OCI-LY7 (cell line): ENCODE measurements at places on chromosomes 3 and 15.

DNA sequence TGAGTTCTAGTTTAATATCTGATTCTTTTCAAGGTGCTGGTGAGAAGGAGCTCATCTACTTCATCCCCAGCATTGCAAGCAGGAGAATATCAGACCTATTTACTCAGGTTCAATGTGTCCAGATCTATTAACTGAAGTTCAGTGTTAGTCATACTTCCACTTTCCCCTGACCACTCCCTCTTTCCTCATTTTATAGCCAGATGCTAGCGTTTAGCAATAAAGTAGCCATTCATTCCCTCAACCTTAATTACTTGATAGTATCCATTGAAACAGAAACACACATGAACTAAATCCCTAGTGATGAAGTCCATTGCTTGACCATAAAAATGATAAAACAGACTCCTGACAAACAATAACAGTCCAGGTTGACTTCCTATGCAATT lies 60.0 kb downstream of the RPL22L1 start:
- no peak for DNase-seq

GRCh38 chr3:72452745-72453144 lies 395.5 kb downstream of the SHQ1 start:
- no peak for DNase-seq

GRCh38 chr3:42099020-42099765 lies 8.0 kb downstream of the TRAK1 start:
- DNase-seq, result no peak

GRCh38 chr3:11641683-11642430 lies 1.9 kb downstream of the VGLL4 start:
- peak; percentile 49 for DNase-seq

DNA sequence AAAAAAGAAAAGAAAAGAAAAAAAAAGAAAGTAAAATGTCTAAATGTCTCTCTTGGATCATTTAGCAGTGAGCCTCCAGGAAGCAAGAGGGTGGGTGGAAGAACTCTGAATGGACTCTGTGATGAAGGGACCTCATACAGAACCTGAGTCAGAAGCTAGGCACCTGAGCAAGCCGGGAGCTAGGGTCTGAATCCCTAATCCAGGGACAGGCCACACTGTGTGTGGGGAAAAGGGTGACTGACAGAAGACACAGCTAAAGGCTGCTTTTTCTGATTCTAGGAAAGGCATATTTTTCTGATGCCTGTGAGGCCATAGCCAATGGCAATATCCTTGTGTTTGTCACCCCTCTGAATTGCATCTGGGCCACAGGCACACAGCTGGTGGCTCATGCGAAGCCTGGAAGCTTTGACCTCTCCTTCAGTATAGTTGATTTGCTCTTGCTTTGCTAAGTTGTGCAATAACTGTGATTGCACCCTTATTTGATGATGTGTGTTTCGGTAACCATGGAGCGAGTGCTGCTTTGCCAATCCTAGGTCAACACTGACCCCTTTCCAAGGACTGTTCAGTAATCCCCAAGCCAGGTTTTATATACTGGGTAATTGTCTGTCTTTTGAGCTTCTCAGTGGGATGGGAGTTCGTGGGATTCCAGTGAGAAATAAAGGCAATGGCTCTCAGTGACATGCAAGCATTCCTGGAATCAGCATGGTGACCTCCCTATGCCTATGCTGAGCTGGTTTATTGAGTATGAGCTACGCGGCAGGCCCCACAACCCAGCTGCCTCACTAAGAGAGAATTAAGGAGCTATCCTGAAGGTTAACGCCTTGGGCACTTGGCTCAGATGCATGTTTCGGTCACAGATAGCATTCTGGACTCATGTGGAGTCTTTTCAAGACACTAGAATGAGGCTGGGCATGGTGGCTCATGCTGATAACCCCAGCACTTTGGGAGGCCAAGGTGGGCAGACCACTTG lies 49.0 kb upstream of the OSBPL11 start:
- DNase-seq, result no peak

- no peak for DNase-seq
Observed at GRCh38 chr3:141076036-141076773, 25.1 kb downstream of the SPSB4 start.

DNA sequence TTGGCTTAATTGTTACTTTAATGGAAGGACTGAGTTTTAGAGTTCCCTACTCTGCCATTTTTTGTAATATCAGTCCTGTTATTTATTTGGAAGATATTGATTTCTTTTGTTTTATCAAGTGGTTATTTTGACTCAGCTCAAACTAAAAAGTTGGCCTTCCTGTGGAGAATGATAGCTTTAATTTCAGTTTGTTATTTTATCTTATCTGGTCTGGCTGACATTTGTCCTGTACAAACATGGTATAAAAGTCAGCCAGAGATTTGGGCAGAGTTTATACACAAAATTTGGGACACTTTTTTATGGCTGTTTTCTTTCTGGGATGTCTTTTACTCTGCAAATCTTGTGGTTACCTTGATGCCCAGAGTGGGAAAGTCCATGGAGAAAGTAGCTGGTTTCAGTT lies 41.4 kb upstream of the DNAJC19 start:
- no peak for DNase-seq

DNA sequence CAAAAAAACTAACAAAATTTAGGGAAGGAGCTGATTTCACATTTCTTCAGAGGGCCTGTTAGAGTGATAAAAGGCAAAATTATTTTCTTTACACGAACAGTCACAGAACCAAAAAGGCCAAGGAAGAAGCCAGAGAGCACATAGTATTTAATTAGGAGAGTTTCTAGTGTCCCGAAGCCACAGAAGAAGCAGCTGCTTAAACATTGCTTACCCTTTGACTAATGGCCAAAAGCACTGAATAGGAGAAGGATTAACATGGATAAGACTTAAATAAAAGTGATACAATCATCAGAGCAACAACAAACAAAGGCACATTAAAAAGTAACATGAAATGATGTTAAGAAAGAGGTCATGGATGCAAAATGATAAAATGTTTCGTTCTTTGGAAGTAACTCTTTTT lies 98.6 kb downstream of the CHL1 start:
- no peak for DNase-seq

DNA sequence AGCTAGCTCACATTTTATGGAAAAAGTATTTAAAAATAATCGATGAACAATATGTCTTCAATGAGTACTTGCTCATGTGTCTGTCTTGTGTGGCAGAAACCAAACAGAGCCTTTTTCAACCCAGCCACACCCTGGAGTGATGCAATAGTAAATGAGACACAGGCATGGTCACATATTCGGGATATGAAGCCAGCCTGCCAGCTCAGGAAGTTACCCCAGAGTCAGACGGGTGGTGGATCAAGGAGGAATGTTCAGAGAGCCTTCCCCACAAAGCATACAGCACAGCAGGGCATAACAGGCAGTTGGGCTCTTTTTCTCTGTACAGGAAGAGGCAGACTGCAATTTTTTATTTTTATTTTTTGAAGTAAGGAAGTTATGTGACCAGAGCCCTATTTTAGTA lies 27.3 kb downstream of the LARP6 start:
- DNase-seq, result no peak

DNA sequence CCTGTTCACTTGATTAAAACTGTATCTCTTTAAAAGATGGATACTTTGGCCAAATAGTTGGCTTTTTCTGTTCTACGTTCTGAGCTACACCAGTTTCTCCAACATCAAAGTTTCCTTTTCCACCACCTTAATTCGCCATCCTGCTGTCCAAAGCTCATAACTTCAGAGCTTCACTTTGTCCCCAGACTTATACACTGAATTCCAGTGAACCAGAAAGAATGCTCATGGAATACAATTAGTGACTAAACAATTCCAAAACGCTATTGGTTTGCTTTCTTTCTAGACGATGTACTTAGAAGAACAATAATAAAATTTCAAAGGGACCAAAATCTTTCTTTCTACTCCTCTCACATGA lies 23.2 kb downstream of the GPR15 start:
- no peak for DNase-seq

DNA sequence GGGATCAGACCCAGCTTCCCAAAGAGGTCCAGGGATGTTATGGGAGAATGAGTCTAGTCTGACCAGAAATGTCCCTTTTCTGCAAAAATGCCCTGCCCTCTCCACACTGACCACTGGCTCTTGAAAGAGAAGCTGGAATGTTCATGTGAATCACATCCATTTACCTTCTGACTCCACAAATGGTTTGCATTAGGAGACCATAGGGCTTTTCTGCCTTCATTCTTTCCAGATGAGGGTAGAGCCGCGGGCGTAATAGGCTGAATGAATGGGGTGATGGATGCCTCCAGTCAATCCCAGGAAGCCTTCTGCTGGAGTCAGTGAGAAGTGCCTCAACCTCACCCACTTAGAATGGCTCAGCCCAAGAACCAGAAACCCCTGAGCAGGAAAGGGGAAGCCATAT lies 47.2 kb upstream of the IREB2 start:
- DNase-seq, result no peak

- no peak for DNase-seq
Observed at GRCh38 chr3:74059301-74059922, 434.7 kb upstream of the PDZRN3 start.

DNA sequence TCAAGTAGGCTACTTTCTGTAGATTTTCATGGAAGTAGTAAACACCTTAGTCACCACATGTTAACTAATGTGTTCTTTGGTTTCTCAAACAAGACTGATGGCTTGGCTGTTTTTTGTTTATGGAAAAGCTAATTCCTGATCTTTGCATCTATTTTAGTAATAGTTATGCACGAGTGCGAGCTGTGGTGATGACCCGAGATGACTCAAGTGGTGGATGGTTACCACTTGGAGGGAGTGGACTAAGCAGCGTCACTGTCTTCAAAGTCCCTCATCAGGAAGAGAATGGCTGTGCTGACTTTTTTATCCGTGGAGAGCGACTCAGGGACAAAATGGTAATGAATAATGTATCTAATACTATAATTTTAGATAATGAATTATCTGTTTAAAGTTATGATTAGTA lies 46.6 kb downstream of the SPRED1 start:
- no peak for DNase-seq

GRCh38 chr3:156396851-156397250 lies 158.1 kb downstream of the SSR3 start:
- no peak for DNase-seq

GRCh38 chr15:77036537-77037387 lies 34.1 kb downstream of the TSPAN3 start:
- no peak for DNase-seq

DNA sequence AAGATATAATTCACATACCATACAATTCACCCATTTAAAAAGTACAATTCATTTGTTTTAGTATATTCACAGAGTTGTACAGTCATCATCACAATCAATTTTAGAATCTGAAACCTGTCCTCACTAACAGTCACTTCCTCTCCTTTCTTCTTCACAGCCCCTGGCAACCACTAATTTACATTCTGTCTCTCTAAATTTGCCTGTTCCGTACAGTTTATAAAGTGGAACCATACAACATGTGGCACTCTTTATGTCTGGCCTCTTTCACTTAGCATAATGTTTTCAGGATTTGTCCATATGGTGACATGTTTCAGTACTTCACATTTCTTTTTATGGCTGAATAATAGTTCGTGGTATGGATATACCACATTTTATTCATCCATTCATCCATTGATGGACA lies 22.7 kb downstream of the ERICH6 start:
- peak; percentile 61 for DNase-seq

GRCh38 chr3:109563149-109563548 lies 225.8 kb upstream of the DPPA4 start:
- DNase-seq, result no peak

- DNase-seq, result peak; percentile 89
Observed at GRCh38 chr3:168047190-168047795, 48.4 kb downstream of the GOLIM4 start.

DNA sequence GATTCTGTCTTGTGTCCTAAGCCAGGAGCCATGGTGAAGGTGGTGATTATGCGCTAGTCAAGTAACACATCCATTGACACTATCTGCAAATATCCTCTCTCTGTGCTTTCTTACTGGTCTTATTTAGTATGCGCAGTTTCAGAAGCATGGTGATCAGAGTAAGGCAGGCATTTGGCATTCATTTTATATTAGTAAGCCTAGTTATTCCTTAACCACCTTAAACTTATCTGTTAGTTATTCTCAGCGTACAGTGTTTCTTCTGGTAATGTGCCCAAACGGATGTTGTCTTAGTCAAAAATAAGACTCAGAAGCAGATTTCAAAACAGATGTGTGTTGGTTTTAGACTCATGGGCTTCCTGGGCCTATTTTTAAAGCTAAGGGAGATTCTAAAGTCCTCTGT lies 329.2 kb downstream of the GRM7 start:
- no peak for DNase-seq

GRCh38 chr3:27758083-27758482 lies 36.0 kb upstream of the EOMES start:
- no peak for DNase-seq

DNA sequence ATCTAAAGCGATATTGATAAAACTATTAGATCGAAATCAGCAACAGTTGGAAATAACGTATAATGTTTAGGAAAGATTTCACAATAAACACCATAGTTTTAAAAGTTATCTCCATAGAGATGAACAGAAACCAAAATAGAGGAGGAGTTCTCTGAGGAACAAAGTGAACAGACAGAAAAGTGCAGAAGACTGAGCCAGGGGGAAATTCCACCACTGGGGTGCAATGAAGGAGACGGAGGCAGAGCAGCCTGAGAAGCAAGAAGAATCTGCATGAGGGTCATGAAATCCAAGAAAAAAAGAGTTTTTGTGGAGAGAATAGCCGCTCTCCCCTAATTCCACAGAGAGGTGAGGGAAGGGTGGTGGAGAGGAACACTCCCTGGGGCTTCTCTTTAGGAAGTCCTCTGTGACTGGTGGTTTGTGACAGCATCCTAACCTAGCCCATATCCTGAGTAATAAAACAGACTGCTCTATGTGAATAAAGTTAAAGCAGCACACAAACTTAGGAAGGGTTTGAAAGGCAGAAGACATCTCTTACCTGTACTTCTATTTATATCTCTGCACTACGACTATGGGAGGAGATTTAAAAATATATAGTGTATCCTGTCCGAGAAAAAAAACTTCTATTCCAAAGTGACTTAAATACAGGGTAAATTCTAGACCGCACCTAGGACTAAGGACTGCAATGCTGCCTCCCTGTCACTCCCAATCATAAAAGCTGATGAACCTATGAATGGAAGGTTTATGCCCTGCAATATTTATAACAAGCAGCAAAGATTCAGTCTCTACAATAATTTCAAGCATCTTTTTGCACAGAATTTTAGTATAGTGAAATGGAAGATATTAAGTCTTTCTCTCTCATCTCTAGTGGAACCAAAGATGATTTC lies 22.9 kb downstream of the ATP8B4 start:
- no peak for DNase-seq

DNA sequence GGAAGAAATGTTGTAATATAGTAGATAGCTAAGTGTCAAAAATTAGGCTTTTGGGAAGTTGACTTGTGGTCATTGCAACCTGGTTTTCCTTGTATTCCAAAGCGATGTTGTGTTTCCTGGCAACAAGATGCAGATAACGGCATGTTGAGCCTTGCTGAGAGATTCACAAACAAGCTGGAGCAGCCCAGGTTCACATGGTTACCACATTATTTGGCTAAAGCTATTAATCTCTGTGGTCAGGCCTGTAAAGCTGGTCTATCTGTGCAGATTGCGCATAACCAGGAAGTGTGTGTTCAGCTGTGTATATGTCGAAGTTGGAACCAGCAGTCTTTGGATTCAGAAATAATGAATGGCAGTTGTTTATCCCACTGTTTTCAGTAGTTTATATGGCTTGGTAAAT lies 6.6 kb downstream of the TIPARP start:
- DNase-seq, result no peak

DNA sequence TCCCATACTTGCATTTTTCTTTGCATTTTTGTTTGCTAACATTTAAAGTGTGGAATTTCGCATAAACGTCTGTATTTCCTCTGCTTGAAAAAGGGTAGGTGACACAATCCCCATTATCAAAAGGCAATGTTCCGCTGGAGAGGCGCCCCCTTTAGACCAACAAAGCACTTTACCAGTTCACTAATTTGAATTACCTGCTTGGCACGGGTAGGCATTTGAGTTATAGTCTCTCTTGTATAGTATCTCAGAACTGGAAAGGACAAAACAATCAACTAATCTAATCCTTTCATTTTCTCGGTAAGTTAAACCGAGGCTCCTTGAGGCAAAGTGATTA lies 775 bp upstream of the CCDC39 start:
- DNase-seq, result peak; percentile 18
